ENCODE measurements at places on chromosomes 13 and 19.

DNA sequence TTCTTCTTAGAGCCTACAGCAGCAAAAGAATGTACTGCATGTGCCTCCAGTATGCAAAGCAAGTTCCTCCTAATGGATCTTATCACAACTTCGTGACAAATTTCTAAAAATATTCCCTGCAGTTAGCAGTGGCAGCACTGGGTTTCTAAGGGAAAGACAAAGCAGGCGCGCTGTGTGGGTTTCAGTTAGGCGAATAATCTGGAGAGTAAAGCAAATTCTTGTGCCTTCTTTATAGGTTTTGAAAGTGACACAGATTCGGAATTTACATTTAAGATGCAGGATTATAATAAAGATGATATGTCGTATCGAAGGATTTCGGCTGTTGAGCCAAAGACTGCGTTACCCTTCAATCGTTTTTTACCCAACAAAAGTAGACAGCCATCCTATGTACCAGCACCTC is 167.9 kb downstream of the LMO7 start:
- DNase-seq, result no peak

- no peak for DNase-seq
Measured at GRCh38 chr13:99827011-99827772, 144.4 kb downstream of the ZIC5 start.

DNA sequence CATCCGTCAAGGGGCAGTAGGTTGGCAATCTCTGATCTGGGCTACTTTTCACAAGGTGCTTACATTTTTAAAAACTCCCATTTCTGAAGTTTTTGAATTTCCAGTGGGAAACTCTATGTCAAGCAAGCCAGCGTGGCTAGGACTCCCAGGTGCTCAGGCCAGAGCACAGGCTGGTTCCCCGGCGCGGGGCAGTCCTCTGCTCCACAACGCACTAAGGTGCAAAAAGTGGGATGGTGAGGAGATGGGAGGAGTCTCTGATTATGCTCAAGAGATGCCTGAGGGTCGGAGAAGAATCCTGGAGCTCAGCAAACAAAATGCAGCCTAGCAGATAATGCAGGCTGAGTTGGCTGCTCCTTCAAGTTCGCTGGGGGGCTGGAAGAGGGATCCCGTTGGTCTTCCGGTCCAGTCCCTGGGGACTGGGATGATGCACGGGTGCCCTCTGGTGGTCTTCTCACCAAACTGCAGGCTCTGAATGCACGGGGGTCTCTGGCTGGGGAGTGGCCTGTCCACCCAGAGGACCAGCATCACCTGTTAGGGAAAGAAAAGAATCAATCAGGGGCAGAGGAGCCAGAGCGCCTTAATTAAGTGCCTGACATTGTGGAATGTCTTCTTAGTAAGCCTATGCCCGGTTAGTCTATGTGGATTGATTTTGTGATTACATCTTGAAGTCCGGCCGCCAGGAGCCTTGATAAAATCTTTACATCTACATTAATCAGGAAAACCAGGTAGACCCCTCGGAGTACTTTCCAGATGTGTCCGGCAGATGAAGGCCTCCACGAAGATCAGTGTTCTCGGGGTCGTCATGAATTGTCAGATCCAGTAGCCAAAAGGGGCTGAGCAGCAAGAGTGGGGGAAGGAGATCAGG is 244.4 kb upstream of the MAB21L1 start:
- DNase-seq, result peak; percentile 69

DNA sequence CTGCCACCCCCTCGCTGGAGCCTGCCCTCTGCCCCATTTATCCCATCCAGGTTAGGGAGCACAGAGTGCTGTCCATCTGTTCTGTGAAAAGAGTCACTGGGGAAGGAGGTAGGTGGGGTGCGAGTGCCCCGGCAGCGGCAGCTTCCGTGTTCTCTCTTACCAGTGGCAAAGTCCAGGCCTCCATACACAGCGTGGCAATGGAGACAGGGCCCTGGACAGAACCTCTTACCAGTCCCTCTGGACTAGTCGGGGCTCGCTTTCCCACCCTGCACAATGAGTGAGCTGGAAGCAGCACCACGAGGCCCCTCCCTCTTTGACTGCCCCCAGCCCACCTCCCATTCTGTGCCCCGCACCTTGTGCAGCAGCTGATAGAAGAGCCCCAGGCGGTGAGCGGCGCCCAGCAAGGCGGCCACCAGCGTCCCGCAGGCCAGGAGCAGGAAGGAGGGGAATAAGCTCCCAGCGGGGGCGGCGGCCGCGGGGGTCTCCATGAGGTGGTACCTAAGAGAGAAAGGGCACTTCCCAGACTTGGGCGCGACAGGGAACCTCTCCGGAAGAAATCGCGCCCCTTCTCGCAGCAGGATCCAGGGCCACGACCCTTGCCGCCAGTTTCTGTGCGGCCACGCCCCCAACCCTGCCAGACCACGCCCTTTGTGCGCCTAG is 17.5 kb downstream of the SYDE1 start:
- DNase-seq, result peak; percentile 30

- DNase-seq, result no peak
Measured at GRCh38 chr13:98200211-98200878, 23.3 kb upstream of the RNF113B start.

- DNase-seq, result no peak
Measured at GRCh38 chr13:99174533-99175100, 26.0 kb upstream of the UBAC2 start.

- peak; percentile 48 for DNase-seq
Measured at GRCh38 chr13:105997581-105998550, 537.6 kb downstream of the EFNB2 start.

- no peak for DNase-seq
Measured at GRCh38 chr13:100378533-100378932, 210.1 kb downstream of the GGACT start.

DNA sequence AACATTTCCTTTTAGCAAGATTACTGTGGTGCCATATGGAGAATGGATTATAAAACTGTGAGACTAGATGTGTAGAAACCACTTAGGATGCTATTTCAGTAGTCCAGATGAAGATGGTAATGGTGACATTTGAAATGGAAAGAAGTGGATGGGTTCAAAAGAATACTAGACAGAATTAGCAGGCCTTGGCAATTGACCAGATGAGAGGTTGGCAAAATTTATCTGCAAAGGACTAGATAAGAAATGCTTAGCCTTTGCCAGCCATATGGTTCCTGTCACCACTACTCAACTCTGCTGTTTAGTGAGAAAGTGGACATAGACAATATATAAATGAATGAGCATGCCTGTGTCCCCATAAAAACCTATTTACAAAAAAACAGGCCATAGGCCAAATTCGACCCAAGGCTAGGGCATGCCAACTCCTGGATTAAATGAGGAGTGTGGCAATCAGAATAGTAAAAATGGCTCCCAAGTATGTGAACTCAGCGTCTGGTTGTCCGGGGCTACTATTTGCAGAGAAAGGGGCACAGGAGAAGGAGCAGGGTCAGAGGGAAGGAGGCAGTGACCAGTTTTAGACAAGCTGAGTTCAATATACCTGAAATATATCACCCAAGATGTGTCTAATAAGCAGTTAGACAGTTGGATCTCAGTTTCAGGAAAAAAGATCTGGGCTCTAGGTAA is 98.4 kb downstream of the ENOX1 start:
- DNase-seq, result no peak

DNA sequence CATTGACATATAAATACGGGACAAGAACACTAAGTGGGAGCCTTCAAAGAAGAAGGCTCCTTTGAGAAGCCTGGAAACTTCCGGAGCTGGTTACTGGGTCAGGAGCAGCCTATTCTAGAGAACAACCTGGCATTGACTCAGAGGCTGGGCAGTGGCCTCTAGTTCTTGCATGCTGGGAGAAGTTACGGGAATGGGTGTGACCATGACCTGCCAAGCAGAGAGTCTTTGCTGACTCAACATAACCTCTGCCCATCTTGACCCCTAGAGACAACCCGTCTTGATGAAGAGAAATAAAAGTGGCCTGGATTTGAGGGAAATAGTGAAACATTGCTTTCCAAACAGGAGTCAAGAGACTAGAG is 21.0 kb downstream of the STARD13 start:
- DNase-seq, result no peak

- peak; percentile 47 for DNase-seq
Measured at GRCh38 chr13:30331331-30331771, 24.0 kb upstream of the KATNAL1 start.

DNA sequence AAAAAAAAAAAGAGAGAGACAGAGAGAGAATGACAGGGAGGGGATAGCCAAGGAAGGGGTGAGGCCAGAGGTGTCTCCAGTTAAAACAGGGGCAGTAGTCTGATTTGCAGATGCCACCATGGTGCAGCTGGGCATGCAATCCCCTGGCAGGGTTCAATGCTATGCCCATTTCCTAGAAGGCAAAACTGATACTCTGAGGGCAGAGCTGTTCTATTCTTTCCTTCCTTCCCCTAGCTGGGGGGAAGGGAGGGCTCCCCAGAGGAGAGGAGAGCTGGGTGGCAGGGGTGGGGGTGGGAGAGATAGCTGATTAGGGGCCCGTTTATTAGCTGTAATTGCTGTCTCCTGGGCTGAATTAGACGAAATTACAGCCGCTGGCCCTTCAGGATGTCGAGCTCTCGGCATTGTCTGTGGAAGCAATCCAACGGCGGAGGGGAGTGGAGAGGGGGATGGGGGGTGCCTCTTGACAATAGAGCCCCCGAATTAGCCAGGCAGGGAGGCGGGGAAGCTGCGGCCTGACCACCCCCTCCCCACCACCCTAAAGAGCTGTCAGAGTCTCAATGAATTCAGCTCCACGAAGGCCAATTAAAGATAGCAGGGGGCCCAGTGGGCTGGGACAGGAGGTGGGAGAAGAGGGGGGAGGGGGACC is 14.4 kb upstream of the DPP9 start:
- DNase-seq, result no peak

GRCh38 chr13:78595495-78596398 is 7.6 kb downstream of the POU4F1 start:
- no peak for DNase-seq

- DNase-seq, result no peak
Measured at GRCh38 chr13:99540530-99540929, 39.3 kb downstream of the TM9SF2 start.

GRCh38 chr13:77507931-77508776 is 27.4 kb upstream of the SCEL start:
- DNase-seq, result no peak

- peak; percentile 18 for DNase-seq
Measured at GRCh38 chr19:16373532-16373931, 48.9 kb downstream of the KLF2 start.

- DNase-seq, result no peak
Measured at GRCh38 chr19:33950091-33950750, 153.6 kb downstream of the KCTD15 start.

DNA sequence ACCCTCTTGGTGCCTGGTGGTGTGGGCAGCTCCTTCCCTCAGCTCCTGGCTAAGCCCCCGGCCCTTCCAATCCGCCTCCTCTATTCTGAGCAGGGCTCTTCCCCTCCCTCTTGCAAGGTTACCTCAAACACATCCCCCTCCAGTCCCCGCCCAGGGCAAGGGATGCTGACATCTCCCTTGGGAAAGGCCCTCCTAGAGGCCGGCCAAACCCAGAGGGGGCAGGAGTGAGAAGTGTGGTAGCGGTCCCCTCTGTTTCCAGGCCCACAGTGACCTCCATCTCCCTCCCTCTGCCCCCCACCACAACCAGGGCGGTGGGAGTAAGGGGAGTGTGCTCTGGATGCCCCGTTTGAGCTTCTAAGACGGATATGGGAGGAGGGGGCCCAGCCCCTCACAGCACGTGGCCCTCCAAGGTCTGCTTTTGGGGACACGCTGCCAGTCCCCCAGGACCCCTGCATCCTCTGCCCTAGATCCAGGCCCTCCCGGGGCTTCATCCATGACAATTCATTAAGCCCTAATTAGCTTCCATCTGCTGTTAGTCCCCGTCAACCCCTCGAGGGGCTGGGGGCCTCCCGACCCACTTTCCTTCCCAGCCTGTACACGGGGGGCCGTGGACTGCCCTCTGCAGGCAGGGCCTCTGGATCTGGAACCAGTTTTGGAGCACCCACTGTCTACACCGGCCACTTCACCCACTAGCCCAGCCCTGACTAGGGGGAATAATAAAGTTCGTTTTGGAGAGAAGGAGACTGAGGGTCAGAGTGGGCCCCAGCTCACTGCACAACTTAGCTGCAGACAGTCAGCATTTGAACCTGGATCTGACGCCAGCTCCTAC is 2.3 kb downstream of the LINGO3 start:
- no peak for DNase-seq

DNA sequence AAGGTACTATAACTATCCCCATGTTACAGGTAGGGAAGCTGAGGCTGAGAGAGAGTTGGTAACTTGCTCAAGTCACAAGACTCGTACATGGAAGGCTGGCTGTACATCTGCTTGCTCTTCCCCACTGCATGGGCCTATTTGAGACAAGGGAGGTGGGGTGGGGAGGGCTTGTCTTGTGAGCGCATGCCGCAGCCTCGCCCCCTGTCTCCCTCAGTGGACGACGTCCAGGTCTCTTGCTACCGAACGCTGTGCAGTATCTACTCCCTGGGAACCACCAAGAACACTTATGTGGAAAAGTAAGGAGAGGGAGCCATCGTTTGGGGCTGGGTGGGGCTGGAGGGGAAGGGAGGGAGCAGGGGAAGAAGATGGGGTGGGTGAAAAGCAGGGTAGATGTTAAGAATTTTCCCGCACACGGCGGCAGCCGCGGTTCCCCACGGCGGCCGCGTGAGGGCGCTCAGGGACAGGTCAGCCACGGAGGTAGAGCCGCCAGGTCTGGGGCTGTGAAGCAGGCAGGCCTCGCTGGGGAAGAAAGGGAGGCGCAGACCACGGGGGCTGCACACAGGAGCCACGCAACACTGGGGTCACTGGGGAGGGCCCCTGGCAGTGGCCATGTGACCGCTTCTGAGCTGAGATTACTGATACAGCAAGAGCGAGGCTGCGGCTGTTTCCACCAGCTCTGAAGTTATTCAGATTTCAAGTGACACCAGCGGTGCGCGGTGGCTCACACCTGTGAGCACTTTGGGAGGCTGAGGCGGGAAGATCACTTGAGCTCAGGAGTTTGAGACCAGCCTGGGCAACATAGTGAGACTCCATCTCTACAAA is 81.5 kb downstream of the RYR1 start:
- peak; percentile 73 for DNase-seq

GRCh38 chr19:6530386-6531162 is at the start of gene TNFSF9:
TNFSF9 (plus strand) TSS chr19:6531026; CDS start chr19:6531037, 11 bp downstream.
- DNase-seq, result peak; percentile 96

GRCh38 chr19:29264897-29265296 is 51.9 kb upstream of the UQCRFS1 start:
- DNase-seq, result no peak

DNA sequence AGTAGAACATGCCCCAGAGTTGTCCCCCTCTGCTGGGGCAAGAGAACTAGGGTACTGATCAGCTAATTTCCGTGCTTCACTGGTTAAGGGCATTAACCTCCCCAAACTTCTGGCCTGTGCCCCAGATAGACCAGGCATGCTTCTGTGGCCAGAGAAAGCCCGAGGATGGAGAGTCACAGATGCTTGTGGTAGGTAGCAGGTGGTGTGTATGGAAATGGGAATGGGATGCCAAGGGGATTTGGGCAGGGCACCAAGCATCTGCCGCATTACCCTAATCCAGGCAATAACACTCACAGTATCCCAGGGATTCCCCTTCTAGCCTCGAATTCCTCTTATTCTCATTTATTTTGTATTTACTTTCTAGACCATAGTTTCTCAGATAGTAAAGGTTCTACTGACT is 124.8 kb upstream of the KLF12 start:
- no peak for DNase-seq

DNA sequence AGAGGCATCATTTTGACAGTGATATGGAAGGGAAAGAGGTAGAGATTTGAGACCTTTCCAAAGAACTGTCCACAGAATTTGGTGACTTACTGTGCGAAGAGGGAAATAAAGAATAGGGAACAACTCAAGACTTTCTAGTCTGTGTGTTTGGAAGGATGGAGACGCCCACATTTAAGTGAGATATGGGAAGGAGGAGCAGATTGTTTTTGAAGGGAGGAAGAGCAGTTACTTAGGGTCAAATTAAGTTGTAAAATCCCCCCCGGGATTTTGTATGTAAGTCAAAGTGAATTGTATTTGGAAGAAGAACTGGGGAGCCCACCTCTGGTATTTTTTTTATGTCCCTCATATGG is 1.2 kb downstream of the USPL1 start:
- no peak for DNase-seq

Data from femur (tissue), 1 donor.